Posterior vena cava (tissue), 2 donors: ENCODE measurements at places on chromosomes 12 and 14. TPM values are rescaled to one million over a fixed set of nuclear protein-coding genes. Genes with fewer than 3 reads are reported as not detected.

GRCh38 chr12:6193853-6194815, 6.1 kb upstream of the CD9 start:
- DNase-seq = peak; percentile 60

GRCh38 chr12:94650143-94651056, at the start of gene TMCC3:
TSS of gene TMCC3 (minus strand) at chr12:94650557. CDS start at chr12:94650430, 127 bp downstream.
- peak; percentile 85 for DNase-seq

DNA sequence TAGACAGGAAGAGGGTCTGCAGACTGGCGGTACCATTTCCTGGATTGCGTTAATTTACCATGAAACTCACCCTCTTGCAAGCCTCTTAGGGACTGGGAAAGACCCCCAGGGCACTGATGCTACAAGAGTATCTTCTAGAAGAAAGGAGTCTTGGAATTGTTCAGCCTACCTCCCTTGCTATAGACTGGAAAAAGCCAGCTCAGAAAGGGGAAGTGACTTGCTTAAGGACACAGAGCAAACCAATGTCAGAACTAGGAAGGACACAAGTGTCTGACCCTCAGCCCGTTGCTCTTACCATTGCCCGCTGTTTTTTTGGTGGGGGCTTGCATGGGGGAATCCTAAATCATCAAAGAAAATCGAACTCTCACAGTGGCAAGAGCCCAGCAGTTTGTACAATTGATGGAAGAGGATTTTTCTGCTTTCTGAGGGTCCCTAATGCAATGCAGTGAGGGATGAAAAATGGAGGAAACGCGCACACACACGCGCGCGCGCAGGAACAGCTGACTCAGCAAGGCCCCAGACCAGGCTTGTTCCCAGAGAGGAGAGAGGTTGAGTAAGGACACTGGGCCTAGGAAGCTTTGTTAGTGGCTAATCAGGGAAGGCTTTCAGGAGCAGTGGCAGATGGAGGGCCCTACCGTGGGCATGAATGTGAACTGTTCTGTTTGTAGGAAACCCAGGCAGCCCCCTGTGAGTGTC, 50.9 kb downstream of the RIN3 start:
- no peak for DNase-seq

- DNase-seq = no peak
Observed at GRCh38 chr14:62084020-62084419, 321.8 kb downstream of the SNAPC1 start.

GRCh38 chr12:111436811-111437210, 31.1 kb downstream of the SH2B3 start:
- no peak for DNase-seq

DNA sequence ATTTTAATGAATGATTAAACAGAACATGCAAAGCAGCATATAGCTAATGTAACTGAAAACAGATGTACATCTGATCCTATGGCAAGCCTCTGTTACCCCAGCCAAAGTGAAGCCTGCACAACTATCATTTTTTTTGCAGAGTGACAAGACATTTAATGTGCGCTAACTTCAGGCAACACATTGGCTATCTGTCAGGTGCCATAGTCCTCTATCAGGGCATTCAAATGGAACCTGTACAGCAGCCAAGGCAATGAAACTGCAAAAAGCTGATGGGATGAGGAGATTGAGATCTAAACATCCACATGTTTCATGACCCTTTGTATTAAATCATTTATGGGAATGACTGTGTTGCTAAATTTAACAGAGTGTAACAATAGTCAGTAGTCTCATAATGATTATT, 1088.5 kb upstream of the TMEM132C start:
- DNase-seq = no peak

DNA sequence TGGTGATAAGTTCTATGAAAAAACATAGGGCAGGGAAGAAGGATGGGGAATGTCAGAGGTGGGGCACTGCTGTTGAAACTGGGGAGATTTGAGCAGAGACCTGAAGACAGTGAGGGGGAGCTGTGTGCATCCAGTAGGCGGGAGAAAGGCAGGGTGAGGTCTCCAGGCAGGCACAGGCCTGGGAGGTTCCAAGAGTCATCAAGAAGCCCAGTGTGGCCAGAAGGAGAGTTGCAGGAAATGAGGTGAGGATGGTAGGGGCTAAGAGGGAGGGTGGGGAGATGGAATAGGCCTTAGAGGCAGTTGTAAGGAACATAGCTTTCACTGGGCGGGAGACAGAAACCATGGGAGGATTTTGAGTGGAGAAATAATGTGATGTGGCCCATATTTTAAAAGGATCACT, 341.8 kb downstream of the GLT1D1 start:
- no peak for DNase-seq

DNA sequence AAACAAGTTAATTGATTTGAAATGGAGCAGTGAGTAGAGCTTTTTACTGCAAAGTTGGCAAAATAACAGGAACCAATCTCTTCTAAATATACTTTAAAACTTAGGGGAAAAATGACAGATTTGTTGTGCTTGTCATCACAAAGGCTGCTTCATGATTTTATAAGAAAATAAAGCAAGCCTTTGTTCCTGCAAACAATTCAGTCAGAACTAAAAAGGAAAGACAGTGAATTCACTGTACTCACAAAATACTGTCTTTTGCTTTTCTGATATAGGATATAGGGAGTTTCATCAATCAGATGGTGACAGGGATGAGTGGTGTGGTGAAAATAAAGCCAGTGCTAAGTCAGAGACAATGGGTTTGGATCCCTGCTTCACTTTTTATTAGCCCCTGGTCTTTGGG, 126.0 kb downstream of the HELB start:
- DNase-seq = no peak

- no peak for DNase-seq
Observed at GRCh38 chr14:61838661-61839245, 76.5 kb downstream of the SNAPC1 start.

GRCh38 chr12:54217774-54218241, 29.0 kb upstream of the SMUG1 start:
- DNase-seq = peak; percentile 80

Gene CCDC197
- not detected for total RNA-seq

Gene FOXG1
- total RNA-seq = not detected
